AG10803 (cell line): ENCODE measurements at places on chromosomes 11 and 22.

DNA sequence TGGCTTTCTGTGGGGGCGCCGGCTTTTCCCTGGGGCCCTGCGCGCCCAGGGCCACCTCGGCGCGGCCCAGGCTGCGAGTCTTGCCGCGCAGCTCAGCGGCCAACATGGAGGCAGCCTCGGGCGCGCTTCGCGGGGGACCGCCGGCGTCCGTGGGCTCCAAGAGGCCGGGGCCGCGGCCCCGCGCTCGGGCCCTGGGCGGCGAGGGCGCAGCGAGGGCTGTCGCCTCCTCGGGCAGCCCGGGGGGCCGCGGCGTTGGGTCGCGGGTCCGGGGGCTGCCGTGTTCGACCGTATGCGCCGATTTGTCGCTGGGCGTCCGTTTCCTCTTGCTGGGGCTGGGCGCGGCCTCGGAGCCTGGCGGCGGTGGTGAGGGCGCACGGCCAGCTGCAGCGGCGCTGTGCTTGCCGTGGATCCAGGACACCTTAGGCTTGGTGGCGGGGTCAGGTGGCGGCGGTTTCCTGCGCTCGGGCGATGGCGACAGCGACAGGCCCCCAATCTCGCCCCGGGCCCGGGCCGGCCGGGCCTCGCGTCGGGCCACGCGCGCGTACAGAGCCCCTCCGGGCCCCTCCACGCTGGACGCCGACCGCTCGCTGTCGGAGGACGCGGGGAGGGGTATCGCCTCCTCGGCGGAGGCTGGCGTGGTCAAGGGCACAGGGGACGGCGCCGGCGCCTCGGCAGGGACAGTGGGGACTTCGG, 11.9 kb downstream of the SCARF2 start:
- DNase-seq: no peak

GRCh38 chr11:23679041-23679440, 817.8 kb upstream of the LUZP2 start:
- no peak for DNase-seq

GRCh38 chr11:78419327-78419726, 1.7 kb upstream of the GAB2 start:
- DNase-seq: peak; percentile 97

DNA sequence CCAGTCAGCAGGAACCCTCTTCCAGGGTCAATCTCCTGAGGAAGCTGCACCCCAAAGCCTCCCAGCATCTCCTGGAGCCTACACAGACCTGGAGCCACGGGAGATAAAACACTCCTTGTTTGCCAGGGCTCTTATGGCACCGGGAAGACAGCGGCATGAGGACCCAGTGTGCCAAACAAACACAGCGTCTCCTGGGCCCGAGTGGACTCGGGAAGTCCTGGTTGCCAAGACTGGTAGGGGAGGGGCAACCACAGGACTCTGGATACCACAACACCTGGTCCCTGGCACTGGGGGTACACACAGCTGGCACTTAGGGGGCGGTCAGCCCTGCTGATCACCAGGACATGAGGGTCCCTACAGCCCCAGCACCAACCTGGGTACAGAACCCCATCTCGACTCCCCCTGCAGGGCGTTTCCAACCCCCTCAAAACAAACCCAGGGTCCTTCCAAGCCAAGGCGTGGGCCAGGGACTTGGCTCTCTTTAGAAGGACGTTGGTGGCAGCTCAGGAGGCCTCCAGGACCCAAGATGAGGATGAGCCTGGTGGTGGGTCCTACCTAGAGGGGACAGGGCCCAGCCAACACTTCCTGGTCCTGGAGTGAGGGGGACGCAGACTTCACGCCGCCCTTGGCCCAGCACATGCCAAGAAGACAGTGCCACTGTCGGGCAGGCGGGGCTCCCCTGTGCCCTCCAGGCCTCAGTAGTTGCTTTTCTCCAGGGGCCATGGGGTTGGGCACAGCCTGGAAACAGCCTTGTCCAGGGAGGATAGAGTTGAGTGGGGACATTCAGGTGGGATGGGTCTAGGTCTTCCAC, 85.0 kb downstream of the CELSR1 start:
- DNase-seq: no peak

- no peak for DNase-seq
Observed at GRCh38 chr22:41057076-41057475, 35.3 kb upstream of the EP300 start.

DNA sequence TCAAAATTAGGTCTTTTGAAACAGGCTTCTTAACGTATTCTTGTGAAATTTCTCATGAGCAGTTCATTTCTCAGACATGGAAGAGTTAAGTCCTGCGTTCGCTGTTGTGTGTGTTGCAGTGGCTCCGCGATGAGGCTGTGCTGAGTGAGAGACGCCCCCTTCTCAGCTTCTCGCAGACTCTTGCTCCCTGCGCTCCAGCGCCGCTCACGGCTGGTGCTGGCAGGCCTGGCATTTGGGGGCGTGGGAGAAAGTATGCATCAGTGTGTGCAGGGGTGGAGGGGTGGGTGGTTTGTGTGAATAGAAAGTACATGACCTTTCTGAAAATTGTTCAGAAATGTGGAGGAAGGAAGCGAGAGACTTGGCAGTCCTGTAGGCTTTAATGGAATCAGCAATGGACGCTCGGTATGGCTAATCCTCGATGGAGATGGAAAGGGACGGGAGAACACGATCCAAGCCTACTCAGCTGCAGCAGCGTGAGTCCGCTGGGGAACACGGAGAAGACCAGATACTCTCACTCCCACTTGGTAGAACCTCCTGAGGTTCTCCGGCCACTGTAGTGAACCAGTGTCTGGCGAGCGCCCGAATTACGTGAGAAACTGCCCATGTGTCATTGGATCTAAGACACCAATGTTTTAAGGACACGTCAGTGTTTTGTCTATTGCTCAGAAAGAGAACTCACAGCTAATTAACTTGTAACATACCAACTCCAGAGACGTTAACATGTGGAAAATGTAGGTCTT, 5.9 kb downstream of the TAB1 start:
- DNase-seq: peak; percentile 76

DNA sequence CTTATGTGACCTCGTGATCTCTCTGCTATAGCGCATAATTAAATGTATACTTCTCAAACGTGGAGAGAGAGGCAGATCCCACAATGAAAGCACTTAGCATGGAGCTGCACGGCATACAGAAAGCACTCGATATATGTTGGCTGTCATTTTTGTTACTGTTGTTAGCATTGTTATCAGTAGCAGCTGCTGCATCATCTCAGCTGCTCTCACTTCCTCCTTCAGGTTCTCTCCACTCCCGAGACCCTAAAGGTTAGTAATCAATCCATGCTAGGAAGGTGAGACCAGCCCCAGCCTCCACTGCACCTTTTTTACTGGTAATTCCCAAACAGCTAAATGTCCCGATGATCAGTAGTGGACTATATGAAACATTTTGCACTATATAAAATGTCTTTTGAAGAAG, 13.4 kb upstream of the API5 start:
- DNase-seq: no peak

DNA sequence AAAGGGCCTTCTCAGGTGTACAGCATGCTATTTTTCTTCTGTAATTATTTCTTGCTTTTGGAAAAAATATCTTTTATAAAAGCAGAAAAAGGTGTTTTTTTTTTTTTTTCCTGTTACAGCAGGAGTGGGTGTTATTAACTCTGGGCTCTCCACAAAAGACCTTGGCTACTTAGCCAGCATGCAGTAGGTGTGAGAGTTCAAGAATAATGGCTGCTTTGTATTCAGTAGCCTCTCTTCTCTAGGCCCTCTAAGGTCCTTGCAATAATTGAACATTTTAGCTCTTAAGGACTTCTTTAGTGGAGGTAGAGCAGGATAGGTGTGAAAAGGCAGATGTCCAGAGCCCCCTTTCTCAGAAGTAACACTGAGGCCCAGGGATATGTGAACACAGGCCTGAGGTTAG, 3.4 kb downstream of the ELF5 start:
- DNase-seq: no peak

- peak; percentile 72 for DNase-seq
Observed at GRCh38 chr11:111585371-111585770, 16.9 kb upstream of the SIK2 start.

DNA sequence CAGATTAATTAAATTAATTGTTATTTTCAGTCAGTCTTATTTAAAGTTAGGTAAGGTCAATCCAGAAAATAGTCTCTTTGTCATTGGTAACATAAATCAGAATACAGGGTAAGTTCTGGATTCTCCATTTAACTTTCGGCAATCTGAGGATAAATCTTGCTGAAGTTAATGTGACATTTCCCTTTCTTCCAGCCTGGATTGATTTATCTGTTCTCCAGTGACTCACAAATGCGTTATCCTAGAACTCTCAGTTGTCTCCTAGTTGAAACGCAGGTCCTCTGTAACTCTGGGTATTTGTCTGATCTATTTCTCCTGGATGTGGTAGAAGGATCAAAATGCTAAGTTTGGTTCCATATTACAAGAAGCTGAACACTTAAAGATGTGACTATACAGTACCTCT, 21.0 kb downstream of the OR51E1 start:
- no peak for DNase-seq

DNA sequence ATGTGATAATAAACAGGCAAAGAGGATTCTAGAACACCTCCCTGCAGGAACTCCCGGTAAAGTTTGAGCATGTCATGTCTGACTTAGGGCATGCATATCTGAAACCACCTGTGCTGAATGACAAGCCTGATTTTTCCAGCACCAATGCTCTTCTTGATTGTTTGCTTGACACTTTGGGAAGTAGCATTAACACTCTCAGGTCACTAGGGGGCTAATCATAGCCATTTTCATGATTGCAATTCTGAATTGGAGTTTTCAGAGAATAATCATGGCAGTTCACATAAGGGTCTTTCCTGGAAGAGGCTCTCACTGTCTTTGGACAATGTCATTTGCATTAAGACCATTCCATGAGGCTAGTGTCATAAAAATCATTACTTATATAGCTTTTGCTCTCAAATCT, 234.4 kb upstream of the MTNR1B start:
- no peak for DNase-seq
